ENCODE measurements at places on chromosomes 1 and 21. TPM values are rescaled to one million over a fixed set of nuclear protein-coding genes. Genes with fewer than 3 reads are reported as not detected.

DNA sequence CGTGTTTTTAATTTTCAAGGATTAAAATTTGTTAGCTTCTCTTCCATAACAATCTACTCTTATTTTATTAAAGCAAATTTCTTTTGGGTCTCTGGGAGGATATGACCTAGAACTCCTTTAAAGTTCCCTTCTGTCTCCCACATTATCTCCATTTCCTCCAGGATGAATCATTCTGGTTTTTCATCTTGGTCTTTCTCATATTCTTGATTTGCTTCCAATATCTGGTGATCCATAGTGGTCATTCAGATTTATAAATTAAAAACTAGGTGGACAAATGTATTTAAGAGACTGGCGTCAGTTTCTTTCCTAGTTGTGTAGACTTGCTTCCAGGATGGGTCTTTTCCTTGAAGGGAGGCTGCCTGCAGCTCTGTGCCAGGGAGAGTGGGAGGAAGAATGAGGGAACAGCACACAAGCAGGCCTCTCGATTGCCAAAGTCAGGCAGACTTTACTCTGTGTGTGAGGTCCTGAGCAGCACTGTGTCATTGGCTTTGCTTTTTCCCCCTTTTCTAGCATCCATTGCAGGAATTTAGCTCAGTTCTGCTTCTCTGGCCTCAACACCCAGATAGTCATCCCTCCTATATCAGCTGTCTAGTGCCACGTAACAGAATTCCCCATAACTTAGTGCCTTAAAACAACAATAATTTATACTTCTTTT is 48.1 kb upstream of the FOXO6 start:
- DNase-seq, result no peak

DNA sequence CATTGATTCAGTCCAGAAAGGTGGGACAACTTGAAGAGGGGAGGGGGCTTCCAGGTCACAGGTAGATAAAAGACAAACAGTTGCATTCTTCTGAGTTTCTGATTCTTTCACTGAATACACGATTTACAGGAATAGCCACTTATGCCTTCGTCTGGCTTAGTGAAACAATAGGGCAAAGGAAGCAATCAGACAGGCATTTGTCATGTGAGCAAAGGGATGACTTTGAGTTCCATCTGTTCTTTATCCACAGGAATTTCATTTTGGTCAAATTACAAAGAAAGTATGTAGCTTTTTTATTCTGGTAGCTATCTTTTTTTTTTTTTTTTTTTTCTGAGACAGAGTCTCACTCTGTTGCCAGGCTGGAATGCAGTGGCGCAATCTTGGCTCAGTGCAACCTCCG is 202.5 kb downstream of the TTLL7 start:
- no peak for DNase-seq

GRCh38 chr1:245235156-245235555 is 80.4 kb downstream of the KIF26B start:
- no peak for DNase-seq

The GUCA2A gene
- not detected for total RNA-seq

The TCHHL1 gene
- not detected for total RNA-seq

Measured in Calu3 (cell line).